ENCODE measurements at places on chromosomes 3 and 15. TPM values are rescaled to one million over a fixed set of nuclear protein-coding genes. Genes with fewer than 3 reads are reported as not detected.
A peak's percentile ranks its signal among the peaks of the same experiment; 100 is the strongest.

ZBED2 gene
- not detected for total RNA-seq

SCG5 gene
- not detected for total RNA-seq

PPP1R14D gene
- not detected for total RNA-seq

CSNK1G1 gene
- 14.8 TPM for total RNA-seq

TFG gene
- total RNA-seq = 68.5 TPM

GRCh38 chr15:27293607-27294006, 322.6 kb downstream of the GABRG3 start:
- H3K4me3 ChIP-seq = no peak overlapping the region
- H3K27ac ChIP-seq = no peak overlapping the region
- no peaks in the 10 kb centered on the region for H3K27me3 ChIP-seq
- H3K4me1 ChIP-seq = no peaks in the 10 kb centered on the region
- no peak for DNase-seq

GRCh38 chr15:38612159-38612863, 47.7 kb upstream of the RASGRP1 start:
- no peak overlapping the region for H3K4me3 ChIP-seq
- H3K4me1 ChIP-seq = no peaks in the 10 kb centered on the region
- no peak for DNase-seq
- no peaks in the 10 kb centered on the region for H3K36me3 ChIP-seq
- no peak overlapping the region for H3K27ac ChIP-seq
- no peaks in the 10 kb centered on the region for H3K27me3 ChIP-seq

DNA sequence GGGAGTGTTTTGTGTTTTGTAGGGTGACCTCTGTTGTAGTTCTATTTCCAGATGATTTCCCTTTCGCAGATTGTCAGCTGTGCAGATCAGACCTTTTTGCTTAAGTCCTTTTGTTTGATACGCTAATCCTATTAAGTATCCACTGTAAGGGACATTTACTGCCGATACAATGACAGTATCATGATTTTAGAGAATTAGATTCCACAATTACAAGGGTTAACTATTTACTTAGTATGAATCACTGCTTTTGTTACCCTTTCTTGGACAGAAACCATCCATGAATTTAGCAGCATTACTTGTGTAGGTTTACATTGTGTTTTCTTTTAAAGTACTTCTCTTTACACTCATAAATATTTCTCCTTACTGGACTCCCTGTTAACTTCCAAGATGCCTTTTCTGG, 31.4 kb downstream of the ZNF662 start:
- no peak overlapping the region for H3K27ac ChIP-seq
- H3K4me1 ChIP-seq = no peaks in the 10 kb centered on the region
- no peak for DNase-seq

DNA sequence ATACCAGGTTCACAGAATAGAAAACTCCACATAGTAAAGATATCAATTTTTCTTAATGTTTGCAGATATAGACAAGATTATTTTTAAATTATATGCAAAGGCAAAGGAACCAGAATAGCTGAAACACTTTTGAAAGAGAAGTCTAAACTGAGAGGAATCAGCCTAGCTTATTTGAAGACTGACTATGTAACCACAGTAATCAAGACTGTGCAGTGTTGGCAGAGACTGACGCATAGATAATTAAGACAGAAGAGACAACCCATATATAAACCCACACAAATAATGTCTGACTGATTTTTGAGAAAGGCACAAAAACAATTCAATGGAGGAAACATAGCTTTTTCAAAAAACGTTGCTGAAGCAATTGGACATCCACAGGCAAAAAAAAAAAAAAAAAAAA, 28.6 kb upstream of the ACKR4 start:
- H3K36me3 ChIP-seq = no peaks in the 10 kb centered on the region
- H3K4me1 ChIP-seq = no peaks in the 10 kb centered on the region
- no peak for DNase-seq
- H3K27ac ChIP-seq = no peak overlapping the region
- no peaks in the 10 kb centered on the region for H3K27me3 ChIP-seq

GRCh38 chr3:15262021-15262420, 56.0 kb downstream of the CAPN7 start:
- no peak overlapping the region for H3K27ac ChIP-seq
- no peaks in the 10 kb centered on the region for H3K36me3 ChIP-seq
- DNase-seq = peak; percentile 16
- no peak overlapping the region for H3K4me3 ChIP-seq
- peaks cover 7% of the 10 kb centered on the region for H3K4me1 ChIP-seq

- no peak overlapping the region for H3K4me3 ChIP-seq
- no peak overlapping the region for H3K27ac ChIP-seq
- H3K27me3 ChIP-seq = no peaks in the 10 kb centered on the region
- no peaks in the 10 kb centered on the region for H3K4me1 ChIP-seq
- DNase-seq = no peak
These were observed 563.3 kb upstream of the GOLIM4 start for GRCh38 chr3:168659015-168659414.

GRCh38 chr3:44510000-44510368, 32.5 kb upstream of the ZNF445 start:
- H3K27me3 ChIP-seq = no peaks in the 10 kb centered on the region
- no peaks in the 10 kb centered on the region for H3K36me3 ChIP-seq
- DNase-seq = no peak
- H3K27ac ChIP-seq = peak overlapping the region; percentile 85
- peak overlapping the region; percentile 85 for H3K4me3 ChIP-seq

GRCh38 chr3:115792206-115792955, 169.1 kb downstream of the GAP43 start:
- no peaks in the 10 kb centered on the region for H3K27me3 ChIP-seq
- no peaks in the 10 kb centered on the region for H3K36me3 ChIP-seq
- no peak for DNase-seq
- H3K4me3 ChIP-seq = no peak overlapping the region

- H3K27ac ChIP-seq = no peak overlapping the region
- no peaks in the 10 kb centered on the region for H3K4me1 ChIP-seq
- H3K4me3 ChIP-seq = no peak overlapping the region
- DNase-seq = no peak
These were observed 682.1 kb upstream of the CFAP20DC start for GRCh38 chr3:59731943-59732342.

GRCh38 chr3:135246027-135246426, 451.0 kb downstream of the EPHB1 start:
- DNase-seq = no peak
- H3K27ac ChIP-seq = no peak overlapping the region
- no peak overlapping the region for H3K4me3 ChIP-seq
- no peaks in the 10 kb centered on the region for H3K36me3 ChIP-seq

- no peaks in the 10 kb centered on the region for H3K27me3 ChIP-seq
- H3K4me3 ChIP-seq = no peak overlapping the region
- no peak overlapping the region for H3K27ac ChIP-seq
- H3K4me1 ChIP-seq = no peaks in the 10 kb centered on the region
- H3K36me3 ChIP-seq = no peaks in the 10 kb centered on the region
- peak; percentile 5 for DNase-seq
These were observed 21.3 kb downstream of the KIF9 start for GRCh38 chr3:47261301-47261700.

DNA sequence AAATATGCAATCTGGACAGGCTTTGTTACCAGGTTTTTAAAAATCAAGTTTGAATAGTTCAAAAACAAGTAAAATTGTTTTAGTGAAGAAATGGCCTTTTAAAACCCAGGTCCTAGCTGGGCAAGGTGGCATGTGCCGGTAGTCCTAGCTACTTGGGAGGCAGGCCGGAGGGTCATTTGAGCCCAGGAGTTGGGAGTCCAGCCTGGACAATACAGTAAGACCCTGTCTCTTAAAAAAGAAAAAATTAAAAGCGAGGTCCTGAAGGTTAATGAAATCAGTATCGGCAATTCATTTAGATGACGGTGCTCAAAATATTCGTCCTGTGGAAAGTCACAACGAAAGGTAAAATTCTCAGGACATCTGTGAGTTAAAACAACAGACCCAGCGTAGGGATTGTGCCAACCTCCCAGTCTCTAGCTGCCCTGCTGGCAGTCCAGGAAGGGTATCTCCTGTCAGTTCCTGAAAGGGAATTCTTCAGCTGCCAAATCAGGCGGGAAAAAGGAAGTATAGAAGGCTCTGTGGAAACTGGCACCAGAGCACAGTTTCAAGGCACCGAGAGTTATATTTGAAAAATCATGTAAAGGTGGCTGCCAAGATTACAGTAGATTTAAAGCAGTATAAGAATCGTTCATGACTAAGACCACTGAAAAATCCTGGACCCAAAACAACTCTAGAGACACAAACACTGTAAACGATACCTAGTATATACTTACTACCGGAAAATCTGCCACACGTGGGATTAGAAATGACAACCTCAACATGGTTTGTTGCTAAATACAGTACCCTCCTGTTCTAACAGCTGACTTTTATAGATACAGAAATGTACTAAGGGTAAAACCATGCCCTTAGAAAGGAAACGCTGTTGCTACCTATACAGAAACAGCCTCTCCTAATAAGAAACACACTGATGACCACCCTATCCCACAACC, 1.2 kb upstream of the ABHD17C start:
- H3K36me3 ChIP-seq = no peaks in the 10 kb centered on the region
- H3K27ac ChIP-seq = peak overlapping the region; percentile 61
- peaks cover 5% of the 10 kb centered on the region for H3K4me1 ChIP-seq
- H3K27me3 ChIP-seq = no peaks in the 10 kb centered on the region
- H3K4me3 ChIP-seq = peak overlapping the region; percentile 67
- DNase-seq = no peak

DNA sequence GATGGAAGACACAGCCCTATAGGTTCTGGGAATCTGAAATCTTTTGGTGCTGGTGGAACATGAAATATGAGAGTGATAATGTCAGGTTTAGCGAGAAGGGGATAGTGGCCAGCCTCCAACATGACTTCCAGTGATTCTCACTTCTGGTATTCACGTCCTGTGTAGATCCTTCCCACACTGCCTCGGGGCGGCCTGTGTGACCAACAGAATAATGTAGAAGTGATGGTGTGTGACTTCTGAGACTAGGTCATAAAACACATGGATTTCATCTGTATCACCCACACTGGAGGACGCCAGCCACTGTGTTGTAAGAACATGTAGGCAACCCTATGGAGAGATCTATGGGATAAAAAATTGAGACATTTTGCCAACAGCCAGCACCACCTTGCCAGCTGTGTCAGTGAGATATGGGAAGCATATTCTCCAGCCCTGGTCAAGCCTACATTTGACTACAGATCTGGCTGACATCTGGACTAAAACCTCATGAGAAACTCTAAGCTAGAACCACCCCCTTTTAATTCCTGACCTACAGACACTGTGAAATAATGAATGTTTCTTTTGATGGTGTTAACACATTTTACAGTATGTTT, 25.5 kb upstream of the NUDT16 start:
- no peaks in the 10 kb centered on the region for H3K36me3 ChIP-seq
- H3K27me3 ChIP-seq = no peaks in the 10 kb centered on the region
- no peak overlapping the region for H3K27ac ChIP-seq
- DNase-seq = no peak
- H3K4me1 ChIP-seq = no peaks in the 10 kb centered on the region
- H3K4me3 ChIP-seq = no peak overlapping the region

DNA sequence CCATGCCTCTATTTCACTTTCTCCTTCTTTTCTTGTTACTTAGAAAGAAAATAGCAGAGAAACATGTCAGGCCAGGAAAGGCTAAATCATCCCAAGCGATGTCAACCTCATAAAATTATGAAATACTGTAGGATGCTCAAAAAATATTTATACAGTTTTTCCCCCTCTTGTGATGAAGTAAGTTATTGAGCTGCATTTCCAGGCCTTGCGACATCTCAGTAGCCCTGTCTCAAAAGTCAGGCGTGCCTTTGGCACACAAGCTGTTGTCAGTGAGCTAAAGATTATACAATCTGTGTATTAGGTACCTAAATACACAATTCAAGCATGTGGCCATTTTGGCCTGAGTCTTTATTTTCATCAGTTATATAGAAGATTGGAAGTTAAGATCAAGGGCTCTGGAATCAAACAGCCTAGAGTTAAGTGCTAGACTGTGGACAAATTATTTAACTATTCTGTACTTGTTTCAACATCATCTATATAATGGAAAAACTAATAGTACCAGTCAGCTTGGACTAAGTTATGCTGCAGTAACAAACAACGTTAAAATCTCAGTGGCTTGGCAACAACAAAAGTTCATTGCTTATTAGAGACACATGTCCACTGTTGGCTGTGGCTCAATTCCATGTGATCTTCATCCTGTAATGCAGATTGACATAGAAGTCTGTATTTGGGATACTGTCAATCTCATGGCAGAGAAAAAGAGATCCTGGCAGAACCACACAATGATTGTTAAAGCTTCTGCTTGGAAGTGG, 406.4 kb upstream of the PROK2 start:
- no peaks in the 10 kb centered on the region for H3K36me3 ChIP-seq
- no peak overlapping the region for H3K27ac ChIP-seq
- no peak overlapping the region for H3K4me3 ChIP-seq
- no peaks in the 10 kb centered on the region for H3K4me1 ChIP-seq
- H3K27me3 ChIP-seq = no peaks in the 10 kb centered on the region

DNA sequence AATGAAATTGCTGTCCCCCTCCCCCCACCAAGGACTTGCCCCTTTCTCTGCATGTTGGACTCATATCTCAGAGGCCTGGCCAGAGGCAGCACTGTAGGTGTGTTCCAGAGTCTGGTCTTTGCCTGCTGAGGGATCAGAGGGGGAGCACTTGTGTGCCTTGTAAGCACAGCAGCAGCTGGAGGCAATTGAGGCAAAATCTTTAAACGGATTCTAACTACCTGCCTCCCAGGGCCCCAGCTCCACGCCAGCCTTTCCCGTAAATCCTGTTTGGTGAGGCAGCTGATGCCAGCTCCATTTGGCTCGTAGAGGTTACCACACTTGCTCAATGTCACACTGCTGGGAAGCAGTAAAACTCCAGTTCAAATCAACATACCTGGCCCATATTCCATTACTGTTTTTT, 2.3 kb upstream of the IDH2 start:
- no peaks in the 10 kb centered on the region for H3K27me3 ChIP-seq
- H3K4me3 ChIP-seq = no peak overlapping the region
- no peak for DNase-seq
- no peak overlapping the region for H3K27ac ChIP-seq
- peaks cover 6% of the 10 kb centered on the region for H3K4me1 ChIP-seq
- no peaks in the 10 kb centered on the region for H3K36me3 ChIP-seq

DNA sequence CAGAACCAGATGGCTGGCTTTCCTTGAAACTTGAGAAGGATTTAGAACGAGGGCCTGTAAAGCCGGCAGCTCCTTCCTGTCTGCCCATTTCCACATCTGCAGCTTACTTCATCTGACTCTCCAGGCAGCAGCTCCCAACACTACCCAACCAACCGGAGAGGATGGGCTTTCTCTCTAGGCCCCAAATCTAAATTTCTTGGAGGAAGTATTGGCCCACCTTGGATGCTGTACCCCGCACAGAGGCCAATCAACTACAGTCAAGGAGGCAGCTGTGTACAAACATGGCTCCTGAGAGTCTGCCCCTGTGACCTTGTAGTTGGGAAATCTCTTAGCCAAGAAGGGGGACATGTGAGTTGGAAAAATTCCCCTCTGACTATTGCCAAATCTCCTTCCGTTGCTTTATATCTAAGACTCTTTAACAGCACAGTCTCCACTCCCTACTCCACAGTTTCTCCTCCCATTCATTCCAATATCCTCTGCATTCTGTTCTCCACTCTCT, 8.0 kb upstream of the ACAP2 start:
- no peak overlapping the region for H3K4me3 ChIP-seq
- H3K4me1 ChIP-seq = peaks cover 7% of the 10 kb centered on the region
- H3K27me3 ChIP-seq = no peaks in the 10 kb centered on the region

All from ovary (tissue), 10 donors.